Activated naive CD8-positive, alpha-beta T cell treated with anti-CD3 and anti-CD28 coated beads for 36 hours (primary cell): ENCODE measurements at places on chromosomes 12 and 14. TPM values are rescaled to one million over a fixed set of nuclear protein-coding genes. Genes with fewer than 3 reads are reported as not detected.

The C12orf56 gene
- total RNA-seq = not detected

The GPR84 gene
- 1.2 TPM for total RNA-seq

The GCH1 gene
- total RNA-seq = 45.9 TPM

The KRT71 gene
- not detected for total RNA-seq

GRCh38 chr12:39032034-39032433 lies 126.6 kb upstream of the CPNE8 start:
- no peak overlapping the region for H3K27ac ChIP-seq
- H3K27me3 ChIP-seq = no peaks in the 10 kb centered on the region
- DNase-seq = no peak

GRCh38 chr14:95784137-95784536 lies 70.2 kb upstream of the TCL1A start:
- H3K4me3 ChIP-seq = no peak overlapping the region
- H3K27me3 ChIP-seq = peaks cover 11% of the 10 kb centered on the region
- H3K4me1 ChIP-seq = no peaks in the 10 kb centered on the region
- no peaks in the 10 kb centered on the region for H3K36me3 ChIP-seq

DNA sequence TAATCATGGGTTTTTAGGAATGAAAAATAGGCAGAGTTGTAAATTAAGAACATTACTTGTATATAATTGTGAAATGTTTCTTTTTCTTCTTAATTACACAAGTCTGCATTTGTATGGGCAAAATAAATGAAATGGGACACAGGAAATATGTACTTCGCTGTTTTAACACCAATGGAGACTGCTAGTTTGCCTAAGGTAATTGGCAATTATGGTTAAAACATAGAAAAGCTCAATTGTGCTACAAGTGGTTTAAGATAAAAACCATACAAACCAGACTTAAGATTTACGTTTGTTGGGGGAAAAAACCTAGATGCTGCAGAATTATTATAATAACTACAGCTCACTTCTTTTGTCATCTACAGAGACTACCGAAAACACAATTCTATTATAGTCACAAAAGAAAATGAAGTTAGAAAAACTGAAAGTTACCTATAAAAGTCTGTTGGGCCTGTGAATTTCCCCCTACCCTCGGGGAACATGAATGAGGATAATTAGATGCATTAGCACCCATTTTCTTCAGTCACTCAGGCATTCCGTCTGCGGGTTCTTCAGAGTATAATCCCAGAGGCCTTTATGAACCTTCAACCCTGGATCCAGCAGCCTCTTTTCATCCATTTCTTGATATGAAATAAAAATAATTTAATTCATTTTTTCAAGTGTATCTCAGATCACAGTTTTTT lies 37.2 kb downstream of the BTBD7 start:
- H3K4me1 ChIP-seq = peaks cover 21% of the 10 kb centered on the region
- no peaks in the 10 kb centered on the region for H3K27me3 ChIP-seq
- DNase-seq = no peak
- H3K27ac ChIP-seq = no peak overlapping the region
- no peak overlapping the region for H3K4me3 ChIP-seq

DNA sequence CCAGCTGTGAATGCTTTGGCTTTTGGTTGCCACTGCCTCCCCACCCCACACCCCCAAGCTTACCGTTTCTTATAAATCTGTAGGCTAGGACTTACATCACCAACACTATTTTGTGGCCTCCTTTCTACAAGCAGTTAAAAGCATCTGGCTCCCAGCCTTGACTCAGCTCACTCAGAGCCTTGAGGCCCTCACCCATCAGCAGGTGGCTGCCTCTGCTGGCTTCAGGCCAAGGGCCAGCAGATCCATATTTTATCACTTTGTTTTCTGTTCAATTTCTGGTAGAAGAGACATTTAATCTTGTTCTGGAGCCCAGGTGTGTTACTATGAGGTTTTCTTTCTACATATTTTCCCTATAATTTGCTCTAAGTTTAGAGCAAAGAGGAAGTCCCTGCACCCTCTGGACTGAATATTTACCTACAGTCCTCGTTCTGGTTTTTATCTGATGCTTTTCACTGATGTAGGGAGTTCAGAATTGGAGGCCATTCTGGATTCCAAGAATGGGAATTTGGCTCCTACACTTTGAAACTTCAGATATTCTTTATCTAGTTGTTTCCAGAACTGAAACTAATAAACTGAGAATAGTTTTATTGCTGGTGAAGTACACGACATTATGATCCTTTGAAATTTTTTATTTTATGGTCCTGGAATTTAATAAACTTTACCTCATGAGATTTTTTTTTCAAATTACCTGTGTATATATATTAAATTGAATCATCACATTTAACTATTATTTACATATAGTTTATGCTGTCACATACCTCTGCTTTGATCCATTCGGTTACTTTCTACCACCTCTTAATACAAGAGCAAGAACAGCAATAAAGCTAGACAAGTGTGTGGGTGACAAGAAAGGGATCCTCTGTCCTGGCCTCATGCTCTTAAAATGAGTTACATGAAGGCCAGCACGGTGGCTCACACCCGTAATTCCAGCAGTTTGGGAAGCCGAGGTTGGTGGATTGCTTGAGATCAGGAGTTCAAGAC lies 22.2 kb downstream of the PLBD1 start:
- H3K36me3 ChIP-seq = no peaks in the 10 kb centered on the region
- DNase-seq = no peak
- H3K27me3 ChIP-seq = peaks cover 9% of the 10 kb centered on the region
- peaks cover 4% of the 10 kb centered on the region for H3K4me1 ChIP-seq

DNA sequence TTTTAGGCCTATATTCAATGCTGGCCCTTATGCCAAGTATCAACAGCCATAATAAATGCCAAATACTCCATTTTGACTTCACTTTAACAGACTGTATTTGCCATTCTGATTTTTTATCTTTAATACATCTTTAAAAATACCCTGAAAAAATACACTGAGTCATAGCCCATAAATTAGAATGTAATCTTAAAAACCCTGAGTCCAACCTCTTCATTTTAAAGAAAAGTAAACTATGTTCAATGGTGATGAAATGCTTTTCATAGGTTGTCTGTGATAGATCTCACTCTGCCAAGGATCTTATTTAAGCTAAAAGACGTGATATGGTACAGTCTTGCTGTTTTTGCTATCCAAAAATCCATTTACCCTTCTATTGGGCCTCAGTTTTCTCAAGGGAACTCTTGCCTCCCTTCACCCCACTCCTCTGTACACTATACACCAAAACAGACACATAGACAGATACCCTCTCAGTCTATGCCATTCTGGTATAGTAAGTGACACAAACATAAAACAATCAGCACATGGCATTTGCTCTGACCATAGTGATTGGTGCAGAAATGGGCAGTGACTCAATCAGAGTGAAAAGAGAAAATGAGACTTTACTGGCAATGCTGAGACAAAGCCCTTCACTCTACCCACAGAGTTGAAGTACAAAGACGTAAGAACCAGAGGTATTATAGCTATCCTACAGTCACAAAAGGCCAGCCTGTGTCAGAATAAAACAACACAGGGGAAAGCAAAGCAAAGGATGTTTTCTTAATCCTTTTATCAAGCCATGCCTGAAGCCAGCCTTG lies 49.1 kb downstream of the BTG1 start:
- no peak for DNase-seq
- H3K27ac ChIP-seq = peak overlapping the region; percentile 71
- peaks cover 21% of the 10 kb centered on the region for H3K36me3 ChIP-seq
- H3K4me3 ChIP-seq = peak overlapping the region; percentile 3

- DNase-seq = no peak
- no peaks in the 10 kb centered on the region for H3K27me3 ChIP-seq
- peak overlapping the region; percentile 70 for H3K4me3 ChIP-seq
- peaks cover 34% of the 10 kb centered on the region for H3K36me3 ChIP-seq
- peaks cover 55% of the 10 kb centered on the region for H3K4me1 ChIP-seq
These were observed 281.1 kb upstream of the AMIGO2 start for GRCh38 chr12:47360771-47361388.

DNA sequence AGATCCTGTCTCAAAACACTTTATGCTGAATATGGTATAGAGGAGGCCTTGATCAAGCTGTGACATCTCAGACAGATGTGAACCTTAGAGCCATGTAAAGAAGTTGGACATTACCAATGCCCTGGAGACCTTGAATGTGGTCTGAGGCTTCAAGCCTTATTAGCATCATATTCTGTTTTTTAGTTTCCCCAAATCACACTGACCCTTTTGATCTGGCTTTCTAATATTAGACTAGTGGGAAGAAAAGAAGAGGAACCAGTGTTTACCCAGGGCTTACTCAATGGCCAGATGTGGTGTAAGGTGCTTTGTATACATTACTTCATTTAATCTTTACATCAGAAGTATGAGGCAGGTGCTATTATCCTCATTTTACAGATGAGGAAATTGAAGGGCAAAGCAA lies 10.6 kb upstream of the TBPL2 start:
- H3K27ac ChIP-seq = no peak overlapping the region
- H3K4me1 ChIP-seq = peaks cover 3% of the 10 kb centered on the region
- H3K36me3 ChIP-seq = no peaks in the 10 kb centered on the region
- no peak overlapping the region for H3K4me3 ChIP-seq
- DNase-seq = no peak
- H3K27me3 ChIP-seq = peaks cover 4% of the 10 kb centered on the region

GRCh38 chr14:93381644-93382043 lies 34.7 kb downstream of the COX8C start:
- DNase-seq = no peak
- H3K27ac ChIP-seq = no peak overlapping the region
- no peak overlapping the region for H3K4me3 ChIP-seq
- no peaks in the 10 kb centered on the region for H3K4me1 ChIP-seq
- no peaks in the 10 kb centered on the region for H3K36me3 ChIP-seq
